Effector memory CD4-positive, alpha-beta T cell (primary cell): ENCODE measurements at places on chromosomes 16 and 17.

DNA sequence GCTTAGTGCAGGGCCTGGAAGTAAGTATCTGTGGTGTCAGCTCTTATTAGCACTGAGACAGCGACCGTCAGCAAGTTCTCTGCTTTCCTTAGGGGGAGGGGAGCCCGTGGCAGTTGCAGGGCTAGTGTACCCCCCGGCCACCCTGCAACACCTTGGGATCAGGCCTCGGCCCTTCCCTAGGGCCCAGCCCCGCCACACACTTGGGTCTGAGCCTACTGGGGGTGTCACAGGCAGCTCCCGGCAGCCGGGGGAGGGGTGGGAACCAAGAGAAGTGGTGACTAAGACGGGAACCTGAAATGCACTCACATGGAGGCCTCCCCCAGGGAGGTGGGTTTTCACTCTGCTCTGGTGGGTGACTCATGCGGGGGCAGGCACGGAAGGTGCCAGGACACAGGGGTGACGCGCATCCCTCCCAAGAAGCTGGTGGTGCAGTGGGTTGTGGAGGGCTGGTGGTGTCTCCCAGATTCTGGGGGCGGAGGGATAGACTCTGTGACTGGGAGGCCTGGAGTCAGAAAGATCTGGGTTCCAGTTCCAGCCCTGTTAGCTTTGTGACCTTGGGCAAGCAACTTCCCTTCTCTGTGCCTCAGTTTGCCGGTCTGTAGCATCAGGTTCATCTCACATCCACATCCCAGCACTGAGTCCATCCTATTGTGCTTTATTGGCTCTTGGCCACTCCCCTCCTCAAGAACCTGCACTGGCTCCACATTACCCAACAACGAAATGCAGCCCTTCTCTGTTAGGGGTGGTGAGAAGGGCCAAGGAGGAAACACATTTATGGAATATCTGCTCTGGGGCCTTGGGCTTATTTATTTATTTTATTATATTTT lies 44.5 kb downstream of the LAT start:
- DNase-seq, result no peak

- DNase-seq, result no peak
These were observed 81.1 kb upstream of the ALOX12 start for GRCh38 chr17:6914711-6915110.

- DNase-seq, result no peak
These were observed 309.0 kb upstream of the IRX3 start for GRCh38 chr16:54595621-54596020.

DNA sequence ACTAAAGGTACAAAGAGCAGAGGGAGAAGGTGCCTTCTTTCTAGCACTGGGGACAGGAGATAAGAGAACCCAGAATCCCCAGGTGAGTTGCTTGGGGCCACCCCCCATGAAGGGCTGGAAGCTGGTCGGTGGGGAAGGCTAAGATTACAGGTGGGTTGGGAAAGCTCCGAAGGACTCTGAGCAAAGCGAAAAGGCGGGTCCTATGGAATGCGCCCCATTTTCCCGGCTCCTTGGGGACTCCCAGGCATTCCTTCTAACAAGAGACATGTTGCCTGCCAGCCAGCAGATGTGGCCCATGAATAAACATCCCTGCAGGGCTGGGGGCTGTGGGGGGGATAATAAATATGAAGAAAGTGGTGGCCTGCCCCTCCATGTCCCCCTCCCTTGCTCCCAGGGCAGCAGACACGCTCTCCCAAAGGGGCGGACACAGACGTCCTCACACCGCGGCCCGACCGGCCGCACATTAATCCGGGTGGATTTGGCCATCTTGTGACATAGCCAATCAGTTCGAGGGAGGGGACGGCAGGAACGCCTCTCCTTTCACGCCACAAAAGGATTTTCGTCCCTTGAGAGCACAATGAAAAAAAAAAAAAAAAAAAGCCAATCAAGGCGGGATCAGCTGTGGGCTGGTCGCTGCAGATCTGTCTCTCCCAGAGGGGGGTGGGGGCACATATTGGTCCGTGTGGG lies 98.5 kb downstream of the SOX9 start:
- no peak for DNase-seq

GRCh38 chr17:17496189-17497064 lies at the start of gene RASD1:
Gene RASD1 (minus strand): TSS chr17:17496395. CDS start chr17:17496181, 214 bp downstream.
- peak; percentile 71 for DNase-seq

GRCh38 chr17:57466017-57466471 lies 209.7 kb downstream of the MSI2 start:
- DNase-seq, result no peak

DNA sequence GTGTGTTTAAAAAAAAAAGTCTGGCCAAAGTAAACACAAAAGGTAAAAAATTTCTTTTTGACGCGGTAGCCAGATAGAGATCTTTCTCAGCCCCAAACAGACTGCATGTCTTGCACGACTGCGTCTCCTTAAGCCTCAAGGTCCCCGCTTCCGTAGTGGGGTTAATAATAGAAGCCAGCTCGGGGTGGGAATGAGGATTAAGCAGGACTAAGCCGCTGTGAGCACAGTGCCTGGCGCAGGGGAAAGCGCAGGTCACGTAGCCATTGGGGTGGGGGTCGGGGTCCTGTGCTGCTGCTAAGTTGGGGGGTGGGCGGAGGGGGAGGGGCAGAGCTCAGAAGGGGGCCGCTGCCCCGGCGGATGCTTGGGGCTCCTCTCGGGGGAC lies 521 bp downstream of the GGA2 start:
- peak; percentile 21 for DNase-seq

- no peak for DNase-seq
These were observed 116.5 kb upstream of the ADAMTS18 start for GRCh38 chr16:77551357-77551756.

DNA sequence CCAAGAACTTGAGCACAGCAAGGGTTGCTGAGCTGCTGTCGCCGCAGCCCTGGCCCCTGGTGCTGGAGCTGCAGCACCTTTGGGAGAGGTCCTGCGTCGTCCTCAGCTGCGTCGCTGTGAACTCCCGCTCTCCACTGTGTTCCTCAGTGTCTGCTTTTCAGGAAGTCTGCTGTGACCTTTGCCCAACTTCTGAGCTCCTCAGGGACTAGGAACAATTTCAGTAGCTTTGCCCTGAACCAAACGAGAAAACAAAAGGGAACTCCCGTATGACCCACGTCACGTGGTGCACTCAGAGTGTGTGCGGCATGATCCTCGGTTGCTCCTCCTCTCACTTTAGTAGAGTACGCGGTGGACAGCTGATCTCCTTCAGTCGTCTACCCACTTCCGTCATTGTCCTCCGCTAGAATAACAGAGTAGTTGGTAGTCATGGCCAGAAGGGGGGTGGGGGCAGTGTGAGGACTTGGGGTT lies 44.2 kb downstream of the WDR45B start:
- peak; percentile 29 for DNase-seq

- DNase-seq, result no peak
These were observed 154.4 kb upstream of the PIRT start for GRCh38 chr17:10992106-10992880.

DNA sequence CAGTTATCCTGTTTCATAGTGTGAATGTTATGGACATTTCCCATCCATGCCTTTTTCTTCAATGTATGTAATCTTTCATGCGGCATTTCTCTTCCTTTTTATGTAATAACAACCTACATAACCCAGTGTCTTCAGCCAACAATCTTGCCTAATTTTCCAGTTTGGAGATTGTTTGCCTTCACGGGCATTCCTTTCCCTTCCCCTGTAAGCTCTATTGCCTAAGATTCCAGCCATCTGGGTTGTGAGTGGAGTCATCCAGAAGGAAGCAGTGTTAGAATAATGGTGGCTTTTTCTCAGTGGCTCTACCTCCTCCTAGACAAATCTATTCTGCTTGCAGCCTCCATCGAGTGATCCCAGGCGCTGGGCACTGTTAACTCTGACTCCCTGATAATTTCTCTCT lies 22.3 kb downstream of the SYCE1L start:
- no peak for DNase-seq

DNA sequence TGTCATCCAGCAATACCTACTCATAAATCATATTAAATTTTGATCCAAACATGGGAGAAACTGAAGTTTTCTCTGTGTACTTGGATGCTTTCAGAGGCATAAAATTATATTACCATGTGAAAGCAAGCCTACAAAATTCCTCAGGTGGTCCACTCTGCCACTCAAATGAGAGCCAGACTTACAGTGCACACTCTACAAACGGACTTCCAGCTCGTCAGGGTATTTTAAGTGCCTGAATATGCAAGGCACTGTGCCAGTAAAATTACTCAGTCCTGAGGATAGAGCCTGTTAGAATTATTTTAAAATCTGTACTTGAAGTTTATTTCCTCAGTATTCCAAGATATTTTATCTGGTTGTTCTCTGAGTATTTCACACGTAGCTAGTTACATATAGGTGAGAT lies 54.5 kb downstream of the TENT4B start:
- no peak for DNase-seq

DNA sequence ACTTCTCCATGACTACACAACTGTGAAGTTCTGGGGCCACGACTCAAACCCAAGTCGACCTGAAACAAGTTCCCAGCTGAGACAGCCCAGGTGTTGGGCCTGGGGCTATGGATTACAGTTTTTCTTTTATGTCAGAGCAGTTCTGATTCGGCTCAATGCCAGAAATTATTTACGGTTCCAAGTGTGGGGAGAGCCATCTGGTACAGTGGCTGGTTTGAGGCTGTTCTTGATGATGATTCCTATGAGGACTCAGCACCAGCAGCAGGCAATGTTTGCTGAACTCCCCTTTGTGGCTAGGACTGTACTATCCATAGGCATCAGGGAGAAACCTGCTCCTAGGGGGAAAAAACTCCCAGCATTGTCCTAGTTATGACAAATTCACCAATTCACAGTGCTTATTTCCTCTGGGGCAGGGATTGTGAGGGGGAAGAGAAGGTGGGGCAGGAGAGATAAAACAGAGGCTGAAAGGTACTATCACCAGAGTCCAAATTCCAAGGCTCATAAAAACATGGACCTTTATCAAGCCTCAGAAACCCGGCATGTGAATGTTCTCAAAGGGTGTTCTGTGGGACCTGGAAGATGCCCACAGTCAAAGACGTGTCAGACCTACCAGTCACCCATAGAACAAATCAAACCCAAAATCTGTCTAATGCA lies 18.2 kb upstream of the CMTM4 start:
- no peak for DNase-seq

DNA sequence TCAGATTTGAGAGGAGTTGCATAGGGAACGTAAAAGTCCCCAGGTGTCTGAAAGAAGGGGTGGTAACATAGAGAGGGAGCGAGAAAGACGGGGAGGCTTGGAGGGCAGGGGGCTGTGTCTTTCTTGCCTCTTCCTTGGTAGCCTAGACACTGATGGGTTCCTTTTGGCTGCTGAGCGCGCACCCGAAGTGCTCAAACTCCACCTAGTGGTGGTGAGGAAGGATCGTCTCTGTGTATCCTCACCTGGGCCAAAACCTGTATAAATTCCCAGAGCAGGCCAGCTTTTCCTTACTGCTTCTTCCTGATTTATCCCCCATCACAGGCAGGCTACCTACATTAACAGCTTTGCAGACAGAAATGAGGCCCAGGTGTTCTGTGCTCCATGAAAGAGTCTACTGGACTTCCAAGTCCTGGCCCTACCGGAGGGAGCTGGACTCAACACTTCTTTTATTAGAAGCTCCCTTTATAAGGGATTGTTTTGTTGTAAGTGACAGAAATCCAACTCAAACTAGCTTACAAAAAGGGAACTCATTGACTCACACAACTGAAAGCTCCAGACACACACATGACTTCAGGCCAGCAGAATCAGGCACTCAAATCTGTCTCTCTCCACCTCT lies 5.5 kb upstream of the SLC25A35 start:
- DNase-seq, result peak; percentile 37

GRCh38 chr17:21540502-21540901 lies 151.8 kb upstream of the KCNJ18 start:
- no peak for DNase-seq

DNA sequence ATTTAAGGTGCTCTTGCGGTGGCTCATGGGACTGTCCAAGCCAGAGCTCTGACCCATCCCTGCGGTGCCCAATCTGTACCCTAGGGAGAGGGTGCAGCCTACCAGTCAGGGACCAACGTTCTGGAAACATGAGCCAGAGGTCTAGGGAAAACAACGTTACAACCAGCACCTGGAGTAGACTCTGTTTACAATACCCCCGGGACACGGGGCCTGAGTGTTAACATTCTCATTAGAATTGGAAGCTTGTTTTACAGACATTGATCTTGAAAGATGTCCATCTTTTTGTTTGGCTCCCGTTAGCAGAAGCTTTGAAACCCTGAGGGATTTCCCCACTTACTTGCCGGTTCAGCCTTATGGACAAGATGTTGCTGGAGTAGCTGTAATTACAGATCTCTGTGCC lies 6.9 kb downstream of the WIPI1 start:
- no peak for DNase-seq
